ENCODE measurements at places on chromosomes 16 and 17.

- DNase-seq, result no peak
These were observed 116.0 kb upstream of the SOX9 start for GRCh38 chr17:72004611-72005331.

- DNase-seq, result no peak
These were observed 279.9 kb downstream of the IRX3 start for GRCh38 chr16:54006693-54007092.

GRCh38 chr17:50099003-50099402 lies 3.9 kb downstream of the PDK2 start:
- no peak for DNase-seq

GRCh38 chr17:81716674-81716996 lies 4.6 kb downstream of the SLC25A10 start:
- DNase-seq, result no peak

- no peak for DNase-seq
These were observed 45.2 kb upstream of the LCMT1 start for GRCh38 chr16:25066426-25066746.

Data from cortex of kidney (tissue), 1 donor.